ENCODE measurements at places on chromosomes 7 and 10. TPM values are rescaled to one million over a fixed set of nuclear protein-coding genes. Genes with fewer than 3 reads are reported as not detected.

GRCh38 chr7:112407261-112407660 lies 43.0 kb upstream of the IFRD1 start:
- no peak for DNase-seq

GRCh38 chr7:132275416-132276233 lies 300.6 kb downstream of the PLXNA4 start:
- no peak for DNase-seq

Gene NEUROD6
- total RNA-seq, result not detected

Gene AGBL3
- total RNA-seq, result 3.6 TPM

All from lung (tissue), 17 donors.